Activated CD4-positive, alpha-beta memory T cell treated with anti-CD3 and anti-CD28 coated beads for 36 hours (primary cell): ENCODE measurements at places on chromosomes 6 and 20.

GRCh38 chr6:56490993-56491392 lies 151.7 kb downstream of the DST start:
- no peak overlapping the region for H3K4me3 ChIP-seq
- no peaks in the 10 kb centered on the region for H3K36me3 ChIP-seq
- H3K27me3 ChIP-seq = no peaks in the 10 kb centered on the region

GRCh38 chr6:169380493-169380892 lies 126.8 kb upstream of the THBS2 start:
- peaks cover 6% of the 10 kb centered on the region for H3K27me3 ChIP-seq
- H3K27ac ChIP-seq = no peak overlapping the region
- H3K4me3 ChIP-seq = no peak overlapping the region
- H3K36me3 ChIP-seq = no peaks in the 10 kb centered on the region
- DNase-seq = no peak

GRCh38 chr20:24981790-24982189 lies 10.8 kb downstream of the APMAP start:
- no peak overlapping the region for H3K4me3 ChIP-seq
- H3K27ac ChIP-seq = no peak overlapping the region
- peaks cover 68% of the 10 kb centered on the region for H3K36me3 ChIP-seq
- H3K27me3 ChIP-seq = no peaks in the 10 kb centered on the region

DNA sequence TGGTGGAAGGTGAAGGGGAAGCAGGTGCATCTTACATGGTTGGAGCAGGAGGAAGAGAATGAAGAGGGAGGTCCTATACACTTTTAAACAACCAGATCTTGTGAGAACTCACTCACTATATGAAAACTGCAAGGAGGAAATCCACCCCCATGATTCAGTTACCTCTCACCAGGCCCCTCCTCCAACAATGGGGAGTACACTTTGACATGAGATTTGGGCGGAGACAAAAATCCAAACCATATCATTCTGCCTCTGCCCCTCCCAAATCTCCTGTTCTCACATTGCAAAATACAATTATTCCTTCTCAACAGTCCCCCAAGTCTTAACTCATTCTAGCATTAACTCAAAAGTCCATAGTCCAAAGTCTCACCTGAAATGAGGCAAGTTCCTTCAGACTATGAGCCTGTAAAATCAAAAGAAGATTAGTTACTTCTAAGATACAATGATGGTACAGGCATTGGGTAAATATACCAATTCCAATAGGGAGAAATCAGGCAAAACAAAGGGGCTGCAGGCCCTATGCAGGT lies 60.5 kb downstream of the EDN1 start:
- no peak overlapping the region for H3K4me3 ChIP-seq
- no peak for DNase-seq
- peaks cover 7% of the 10 kb centered on the region for H3K27me3 ChIP-seq
- H3K4me1 ChIP-seq = no peaks in the 10 kb centered on the region
- H3K27ac ChIP-seq = no peak overlapping the region
- no peaks in the 10 kb centered on the region for H3K36me3 ChIP-seq

- no peaks in the 10 kb centered on the region for H3K4me1 ChIP-seq
- no peaks in the 10 kb centered on the region for H3K36me3 ChIP-seq
- no peak overlapping the region for H3K27ac ChIP-seq
- no peak overlapping the region for H3K4me3 ChIP-seq
Measured at GRCh38 chr6:101918471-101918870, 525.0 kb downstream of the GRIK2 start.

DNA sequence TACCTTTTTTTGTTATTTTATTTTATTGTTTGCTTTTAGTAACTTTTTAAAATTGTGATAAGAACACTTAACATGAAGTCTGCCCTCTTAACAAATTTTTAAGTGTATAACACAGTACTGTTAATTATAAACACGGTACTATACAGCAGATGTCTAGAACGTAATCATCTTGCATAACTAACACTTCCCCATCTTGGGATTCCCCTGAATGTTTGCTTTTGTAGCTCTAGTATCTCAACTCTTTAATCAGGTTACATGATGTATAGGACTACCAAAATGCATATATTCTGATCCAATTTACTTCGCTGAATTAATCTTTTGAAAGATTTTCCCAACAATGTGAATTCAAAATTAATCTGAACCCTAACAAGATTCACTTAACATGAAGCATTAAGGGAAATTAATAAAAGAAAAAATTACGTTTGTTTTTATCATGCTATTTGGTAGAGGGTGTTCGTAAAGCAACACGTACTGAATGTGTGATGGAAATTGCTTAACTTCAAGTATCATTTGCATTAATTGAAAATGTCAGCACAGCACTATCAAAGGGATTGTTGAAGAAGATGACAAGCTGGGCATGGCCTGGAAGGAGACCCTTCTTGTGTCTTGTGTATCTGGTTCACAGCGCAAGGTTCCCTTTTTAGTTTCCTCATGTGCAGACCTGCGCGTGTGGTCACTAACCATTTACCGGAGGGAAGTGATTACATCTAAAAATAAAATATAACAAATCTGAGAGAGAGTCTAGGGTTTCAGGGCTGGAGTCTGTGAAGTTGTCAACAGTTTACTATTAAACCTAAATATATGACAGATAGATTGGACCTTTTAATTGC lies 15.2 kb downstream of the COL19A1 start:
- H3K4me3 ChIP-seq = no peak overlapping the region
- H3K27me3 ChIP-seq = peaks cover 13% of the 10 kb centered on the region
- DNase-seq = no peak
- no peak overlapping the region for H3K27ac ChIP-seq

DNA sequence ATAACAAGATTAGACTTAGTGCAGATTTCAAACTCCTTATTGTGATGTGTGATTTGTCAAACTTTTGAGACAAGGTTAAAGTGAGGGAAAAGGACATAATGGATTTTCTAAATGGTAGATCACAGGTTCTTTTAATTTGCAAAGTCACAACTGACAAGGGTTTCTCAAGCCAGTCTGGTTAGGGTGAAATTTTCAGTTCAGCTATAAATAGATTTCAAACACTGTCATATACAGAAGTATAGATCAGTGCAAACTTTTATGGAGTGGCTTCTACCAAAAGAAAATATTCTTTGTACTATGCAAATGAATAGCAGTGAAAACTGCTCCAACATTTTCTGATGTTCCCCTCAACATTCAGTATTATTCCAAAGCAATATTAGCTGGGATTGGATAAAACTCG lies 337.1 kb upstream of the MAN1A1 start:
- H3K36me3 ChIP-seq = no peaks in the 10 kb centered on the region
- H3K4me3 ChIP-seq = no peak overlapping the region
- no peaks in the 10 kb centered on the region for H3K27me3 ChIP-seq
- H3K4me1 ChIP-seq = no peaks in the 10 kb centered on the region
- no peak for DNase-seq
- H3K27ac ChIP-seq = no peak overlapping the region

- no peak overlapping the region for H3K27ac ChIP-seq
- H3K4me3 ChIP-seq = no peak overlapping the region
- no peak for DNase-seq
- H3K27me3 ChIP-seq = no peaks in the 10 kb centered on the region
Measured at GRCh38 chr20:24942679-24943078, 6.4 kb upstream of the CST7 start.
